ENCODE measurements at places on chromosomes 3 and 15. TPM values are rescaled to one million over a fixed set of nuclear protein-coding genes. Genes with fewer than 3 reads are reported as not detected.
A peak's percentile ranks its signal among the peaks of the same experiment; 100 is the strongest.

Gene TCAIM
- 14.8 TPM for total RNA-seq

Gene CYP1A1
- 1.6 TPM for total RNA-seq

Gene BRPF1
- total RNA-seq = 9.6 TPM

Gene PDCD10
- total RNA-seq = 36.1 TPM

Gene UPK1B
- 6.6 TPM for total RNA-seq

Gene PRSS50
- 3.1 TPM for total RNA-seq

Gene PKM
- 96.9 TPM for total RNA-seq

- H3K27me3 ChIP-seq = no peaks in the 10 kb centered on the region
- H3K4me3 ChIP-seq = no peak overlapping the region
- no peaks in the 10 kb centered on the region for H3K36me3 ChIP-seq
- no peaks in the 10 kb centered on the region for H3K4me1 ChIP-seq
Observed at GRCh38 chr3:82473864-82474541, 712.6 kb upstream of the GBE1 start.

DNA sequence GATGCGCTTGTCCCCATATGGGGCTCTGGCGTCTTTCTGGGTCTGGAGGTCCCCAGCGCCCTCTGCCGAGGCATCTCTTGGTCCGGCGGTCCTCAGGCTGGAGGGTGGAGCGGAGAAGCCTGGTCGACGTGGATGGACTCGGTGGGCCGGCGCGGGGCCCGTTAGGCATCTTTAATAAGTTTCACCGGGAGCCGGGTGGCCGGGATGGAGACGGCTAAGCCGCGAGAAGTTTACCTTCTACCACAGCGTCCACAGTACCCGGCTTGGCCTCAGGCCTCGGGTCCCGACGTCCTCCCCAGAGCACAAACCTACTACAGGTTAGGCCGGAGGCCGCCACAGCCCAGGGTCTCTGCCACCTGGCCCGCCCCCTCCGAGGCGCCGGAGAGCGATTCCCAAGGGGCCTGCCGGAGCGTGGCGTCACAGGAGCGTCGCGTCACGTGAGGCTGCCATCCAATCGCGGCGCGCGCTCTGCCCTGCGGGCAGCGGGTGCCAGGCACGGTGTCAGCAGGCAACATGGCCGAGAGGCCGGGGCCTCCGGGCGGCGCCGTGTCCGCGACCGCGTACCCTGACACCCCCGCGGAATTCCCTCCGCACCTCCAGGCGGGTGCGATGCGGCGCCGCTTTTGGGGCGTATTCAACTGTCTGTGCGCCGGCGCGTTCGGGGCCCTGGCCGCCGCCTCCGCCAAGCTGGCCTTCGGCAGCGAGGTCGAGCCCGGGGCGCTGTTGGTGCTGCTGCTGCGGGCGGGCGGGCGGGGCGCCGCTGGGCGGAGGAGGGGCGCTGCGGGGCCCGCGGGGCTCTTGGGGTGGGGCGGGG lies at the start of gene TMEM42:
TSS of gene TMEM42 (plus strand) at position 501 of the 814 bp plus-strand sequence. CDS start at position 514, 13 bp downstream.
- no peaks in the 10 kb centered on the region for H3K27me3 ChIP-seq
- no peaks in the 10 kb centered on the region for H3K36me3 ChIP-seq
- peak within 1 kb of the TSS; percentile 85 for H3K27ac ChIP-seq
- H3K4me3 ChIP-seq = peak within 1 kb of the TSS; percentile 18

- no peaks in the 10 kb centered on the region for H3K4me1 ChIP-seq
- no peak overlapping the region for H3K4me3 ChIP-seq
- H3K27ac ChIP-seq = no peak overlapping the region
- no peak for DNase-seq
- H3K27me3 ChIP-seq = no peaks in the 10 kb centered on the region
Observed at GRCh38 chr15:86877171-86877631, 797.5 kb downstream of the AGBL1 start.

DNA sequence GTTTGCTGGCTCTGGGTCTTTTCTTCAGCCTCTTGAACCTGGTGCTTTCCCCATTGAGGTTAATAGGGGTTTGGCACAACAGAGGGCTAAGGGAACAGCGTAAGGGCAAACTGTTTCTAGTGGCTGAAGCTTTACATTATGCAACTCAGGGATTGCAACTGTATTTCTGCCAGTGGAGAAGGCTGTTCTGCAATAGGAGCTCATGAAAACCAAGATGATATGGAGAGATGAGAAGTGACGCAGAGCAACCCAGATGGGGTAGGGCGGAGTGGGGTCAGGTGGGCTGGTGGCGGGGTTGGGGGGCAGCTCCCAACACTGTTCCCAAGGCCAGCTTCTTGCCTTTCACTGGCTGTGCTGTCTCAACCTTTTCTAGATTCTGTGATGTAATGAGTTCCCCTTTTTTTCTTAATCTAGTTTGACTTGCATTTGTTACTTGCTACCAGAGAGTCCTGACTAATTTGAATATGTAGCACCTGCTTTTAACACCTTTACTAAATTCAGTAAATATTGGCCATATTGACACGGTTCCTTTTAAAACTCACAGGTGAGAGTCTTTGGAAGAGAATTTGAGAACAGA lies 7.2 kb downstream of the GXYLT2 start:
- H3K36me3 ChIP-seq = no peaks in the 10 kb centered on the region
- no peaks in the 10 kb centered on the region for H3K27me3 ChIP-seq
- H3K4me3 ChIP-seq = no peak overlapping the region
- H3K4me1 ChIP-seq = peaks cover 6% of the 10 kb centered on the region
- DNase-seq = no peak
- no peak overlapping the region for H3K27ac ChIP-seq

DNA sequence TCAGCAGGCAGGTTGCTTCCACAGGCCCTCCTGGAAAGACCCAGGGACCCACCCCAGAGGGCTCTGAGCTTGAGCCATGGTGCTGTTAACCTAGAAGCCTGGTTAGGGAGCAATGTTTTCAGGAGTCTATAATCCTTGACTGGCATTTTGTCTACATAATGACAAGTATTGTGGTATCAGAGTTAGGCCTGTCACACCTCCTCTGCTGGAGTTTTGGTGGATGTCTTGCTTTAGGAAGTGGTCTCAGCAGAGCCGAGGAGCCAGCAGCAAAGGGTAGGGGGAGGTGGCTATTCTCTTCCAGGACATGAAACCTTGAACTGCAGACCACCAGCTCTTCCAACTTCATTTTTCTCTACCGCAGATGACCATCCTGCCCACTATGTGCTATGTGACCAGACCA lies 76.1 kb downstream of the CLSTN2 start:
- H3K27ac ChIP-seq = no peak overlapping the region
- peaks cover 3% of the 10 kb centered on the region for H3K4me1 ChIP-seq
- DNase-seq = no peak

GRCh38 chr15:40255033-40255432 lies 16.2 kb downstream of the PAK6 start:
- H3K27me3 ChIP-seq = no peaks in the 10 kb centered on the region
- no peak overlapping the region for H3K4me3 ChIP-seq
- no peak overlapping the region for H3K27ac ChIP-seq
- no peak for DNase-seq

- no peak for DNase-seq
- H3K4me3 ChIP-seq = no peak overlapping the region
- H3K27me3 ChIP-seq = no peaks in the 10 kb centered on the region
- no peak overlapping the region for H3K27ac ChIP-seq
Observed at GRCh38 chr3:172305552-172305951, 142.7 kb downstream of the GHSR start.

GRCh38 chr3:128294999-128295468 lies 141.8 kb downstream of the EEFSEC start:
- H3K27ac ChIP-seq = no peak overlapping the region
- DNase-seq = no peak
- no peaks in the 10 kb centered on the region for H3K27me3 ChIP-seq
- H3K4me1 ChIP-seq = no peaks in the 10 kb centered on the region
- no peak overlapping the region for H3K4me3 ChIP-seq

DNA sequence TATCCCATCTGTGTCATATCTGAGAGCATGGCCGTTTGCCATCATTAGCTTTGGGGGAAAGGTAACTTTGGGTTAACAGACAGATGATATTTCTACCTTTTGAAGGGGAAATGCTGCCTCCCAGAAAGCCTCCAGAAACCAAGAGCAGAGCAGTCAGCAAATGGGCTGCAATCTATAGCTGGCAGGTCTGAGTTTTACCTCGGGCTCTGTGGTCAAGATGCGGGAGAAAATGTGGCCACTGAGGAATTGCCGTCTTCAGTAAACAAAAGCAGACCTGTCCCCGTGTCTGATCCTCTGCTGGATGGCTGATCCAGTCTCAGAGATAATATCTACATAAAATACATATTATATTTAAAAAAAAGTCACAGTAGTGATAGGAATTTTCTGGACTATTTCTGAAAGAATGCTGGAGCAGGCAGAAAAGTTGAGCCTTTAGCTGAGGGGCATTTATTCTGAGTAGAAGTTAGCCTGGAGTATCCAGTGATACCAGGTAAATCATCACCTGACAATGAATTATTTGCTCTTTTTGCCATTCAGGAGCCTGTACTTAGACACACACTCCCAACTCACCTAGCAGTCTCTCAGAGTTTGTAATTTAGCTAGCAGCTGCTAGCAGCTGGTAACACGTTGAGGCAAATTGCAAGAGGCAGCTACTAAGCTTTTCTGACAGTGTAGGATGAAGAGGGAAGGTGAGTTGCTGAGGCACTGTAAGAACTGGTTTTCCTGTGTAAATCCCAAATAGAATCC lies 285.3 kb upstream of the RARB start:
- no peaks in the 10 kb centered on the region for H3K27me3 ChIP-seq
- no peak overlapping the region for H3K4me3 ChIP-seq
- no peaks in the 10 kb centered on the region for H3K36me3 ChIP-seq
- no peak overlapping the region for H3K27ac ChIP-seq

- no peak overlapping the region for H3K27ac ChIP-seq
- no peaks in the 10 kb centered on the region for H3K27me3 ChIP-seq
- H3K36me3 ChIP-seq = no peaks in the 10 kb centered on the region
- no peak overlapping the region for H3K4me3 ChIP-seq
- DNase-seq = no peak
- H3K4me1 ChIP-seq = no peaks in the 10 kb centered on the region
Observed at GRCh38 chr3:146404436-146404835, 64.9 kb downstream of the PLSCR2 start.

GRCh38 chr3:116140100-116140689 lies 305.1 kb downstream of the LSAMP start:
- no peaks in the 10 kb centered on the region for H3K4me1 ChIP-seq
- no peak overlapping the region for H3K27ac ChIP-seq
- H3K36me3 ChIP-seq = no peaks in the 10 kb centered on the region
- H3K4me3 ChIP-seq = no peak overlapping the region
- DNase-seq = no peak
- H3K27me3 ChIP-seq = no peaks in the 10 kb centered on the region

DNA sequence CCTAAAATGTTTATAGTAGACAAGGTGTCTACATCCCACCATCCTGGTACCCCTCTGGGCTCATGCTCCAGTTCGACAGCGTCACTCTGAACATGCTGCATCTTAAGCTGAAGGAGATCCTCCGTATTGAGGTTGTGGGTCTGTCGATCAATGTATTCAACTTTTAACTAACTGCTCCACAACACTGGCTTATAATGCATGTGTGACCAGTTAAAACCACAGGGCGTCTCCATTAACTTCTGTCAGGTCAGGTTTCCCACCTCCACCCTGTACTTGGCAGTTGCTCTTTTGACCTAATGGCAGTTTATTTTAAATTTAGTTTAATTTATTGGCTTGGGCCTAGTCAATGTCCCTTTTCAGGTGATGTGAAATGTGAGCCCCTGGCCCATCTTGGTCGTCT lies 17.8 kb upstream of the RARRES1 start:
- H3K27ac ChIP-seq = no peak overlapping the region
- H3K4me3 ChIP-seq = no peak overlapping the region
- no peaks in the 10 kb centered on the region for H3K36me3 ChIP-seq
- no peak for DNase-seq

- DNase-seq = no peak
- H3K4me3 ChIP-seq = no peak overlapping the region
- no peaks in the 10 kb centered on the region for H3K27me3 ChIP-seq
- H3K4me1 ChIP-seq = no peaks in the 10 kb centered on the region
- H3K27ac ChIP-seq = no peak overlapping the region
- no peaks in the 10 kb centered on the region for H3K36me3 ChIP-seq
Observed at GRCh38 chr3:149673393-149673792, 15.6 kb upstream of the WWTR1 start.

DNA sequence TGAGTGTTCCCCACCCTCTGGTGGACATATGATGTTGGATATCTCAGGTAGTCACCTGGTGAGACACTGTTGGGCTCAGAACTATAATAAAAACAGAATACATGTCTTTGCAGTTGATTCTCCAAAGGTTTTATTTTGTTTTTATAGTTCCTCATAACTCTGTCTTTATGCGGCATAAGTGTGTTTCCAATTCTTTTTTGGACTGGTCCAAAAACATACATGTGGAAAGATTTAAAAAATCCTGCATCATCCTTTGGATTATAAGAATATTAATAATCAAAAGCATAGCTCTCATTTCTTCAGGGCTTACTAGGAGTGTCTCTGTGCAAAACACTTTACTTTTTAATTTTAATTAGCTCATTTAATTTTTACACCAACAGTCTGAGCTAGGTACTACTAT lies 71.0 kb upstream of the ANKRD34C start:
- no peak for DNase-seq
- H3K36me3 ChIP-seq = no peaks in the 10 kb centered on the region
- H3K4me1 ChIP-seq = peaks cover 5% of the 10 kb centered on the region
- peaks cover 4% of the 10 kb centered on the region for H3K27me3 ChIP-seq
- H3K4me3 ChIP-seq = no peak overlapping the region
- H3K27ac ChIP-seq = no peak overlapping the region

- H3K27me3 ChIP-seq = no peaks in the 10 kb centered on the region
- no peaks in the 10 kb centered on the region for H3K36me3 ChIP-seq
- H3K4me1 ChIP-seq = peaks cover 35% of the 10 kb centered on the region
- peak overlapping the region; percentile 91 for H3K27ac ChIP-seq
Observed at GRCh38 chr3:71657831-71658530, 67.2 kb downstream of the EIF4E3 start.

Measured in body of pancreas (tissue), 4 donors.